ENCODE measurements at places on chromosomes 16 and 17. TPM values are rescaled to one million over a fixed set of nuclear protein-coding genes. Genes with fewer than 3 reads are reported as not detected.

GRCh38 chr16:73390936-73391335 is 343.0 kb upstream of the ZFHX3 start:
- H3K27me3 ChIP-seq: no peaks in the 10 kb centered on the region
- H3K4me1 ChIP-seq: no peaks in the 10 kb centered on the region
- no peak for DNase-seq

DNA sequence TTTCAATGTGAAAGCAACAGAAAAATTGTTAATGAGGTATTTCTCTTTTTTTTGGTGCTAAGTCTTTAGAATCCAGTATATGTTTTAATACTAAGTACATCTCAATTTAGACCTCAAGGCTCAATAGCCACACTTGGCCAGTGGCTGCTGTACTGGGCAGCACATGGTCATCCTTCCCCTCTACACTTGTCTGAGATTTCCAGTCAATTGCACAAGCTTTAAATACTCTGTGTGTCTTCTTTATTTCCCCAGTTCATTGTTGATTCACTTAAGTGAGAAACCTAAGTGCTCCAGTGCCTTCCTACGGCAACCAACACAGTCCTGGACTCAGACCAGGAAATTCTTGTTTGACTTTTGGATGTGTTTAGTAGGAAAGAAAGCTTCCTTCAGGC is 62.2 kb downstream of the TNRC6C start:
- no peak for DNase-seq
- H3K4me3 ChIP-seq: peak overlapping the region; percentile 12
- H3K4me1 ChIP-seq: peaks cover 39% of the 10 kb centered on the region
- no peaks in the 10 kb centered on the region for H3K36me3 ChIP-seq
- H3K27ac ChIP-seq: peak overlapping the region; percentile 94

SMARCD2 gene
- total RNA-seq: 121 TPM

PYY gene
- total RNA-seq: not detected

DNA sequence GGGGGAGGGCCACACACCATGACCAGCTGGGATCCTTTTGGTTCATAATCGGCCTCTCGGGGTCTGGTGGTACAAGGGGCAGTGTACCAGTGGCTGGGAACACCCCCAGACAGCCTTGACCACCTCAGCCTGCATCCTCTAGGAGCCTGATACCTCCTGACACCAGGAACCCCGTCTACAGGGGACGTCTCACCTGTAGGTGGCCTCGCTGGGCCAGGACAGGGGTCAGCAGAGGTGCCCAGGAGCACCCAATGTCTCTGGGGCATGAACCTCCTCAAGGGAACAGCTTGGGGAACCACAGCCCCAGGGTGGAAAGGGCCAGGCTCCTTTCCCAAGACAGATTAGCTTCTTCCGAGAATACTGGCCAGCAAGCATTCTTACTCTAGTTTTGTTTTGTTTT is 2.5 kb upstream of the METRNL start:
- peak; percentile 34 for DNase-seq
- peaks cover 15% of the 10 kb centered on the region for H3K27me3 ChIP-seq
- peak overlapping the region; percentile 33 for H3K4me3 ChIP-seq
- no peak overlapping the region for H3K27ac ChIP-seq
- peaks cover 22% of the 10 kb centered on the region for H3K4me1 ChIP-seq

DNA sequence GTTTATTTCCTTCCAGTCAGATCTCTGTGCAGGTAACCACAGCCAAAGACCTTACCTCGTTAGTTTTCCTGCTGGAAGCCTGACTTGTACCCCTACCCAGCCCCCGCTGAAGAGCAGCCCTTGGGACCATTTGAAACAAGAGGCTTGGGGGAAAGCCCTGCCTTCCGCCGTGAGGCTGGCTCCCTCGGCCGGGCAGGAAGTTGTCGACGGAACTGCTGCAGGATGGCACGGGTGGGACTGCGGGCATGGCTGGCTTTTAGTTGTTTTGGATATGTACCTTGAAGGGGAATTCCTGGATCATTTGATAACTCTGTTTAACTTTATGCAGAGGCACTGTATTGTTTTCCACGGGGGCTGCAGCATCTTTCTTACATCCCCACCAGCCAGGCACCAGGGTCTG is 49.0 kb upstream of the ENDOV start:
- no peaks in the 10 kb centered on the region for H3K4me1 ChIP-seq
- no peak overlapping the region for H3K27ac ChIP-seq
- DNase-seq: no peak
- peaks cover 55% of the 10 kb centered on the region for H3K36me3 ChIP-seq
- no peaks in the 10 kb centered on the region for H3K27me3 ChIP-seq
